Activated naive CD4-positive, alpha-beta T cell (primary cell): ENCODE measurements at places on chromosomes 6 and 20.

GRCh38 chr6:34022250-34022872, 123.5 kb downstream of the GRM4 start:
- no peak for DNase-seq

DNA sequence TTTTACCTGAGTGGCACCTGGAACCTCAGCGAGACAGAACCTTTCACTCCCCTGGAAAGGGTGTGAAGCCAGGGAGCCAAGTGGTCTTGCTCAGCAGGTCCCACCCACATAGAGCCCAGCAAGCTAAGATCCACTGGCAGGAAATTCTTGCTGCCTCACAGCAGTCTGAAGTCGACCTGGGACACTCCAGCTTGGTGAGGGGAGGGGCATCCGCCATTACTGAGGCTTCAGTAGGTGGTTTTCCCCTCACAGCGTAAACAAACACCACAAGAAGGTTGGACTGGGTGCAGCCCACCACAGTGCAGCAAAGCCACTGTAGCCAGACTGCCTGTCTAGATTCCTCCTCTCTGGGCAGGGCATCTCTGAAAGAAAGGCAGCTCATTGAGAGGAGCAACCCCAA, 134.7 kb upstream of the RSPO3 start:
- no peak for DNase-seq

- no peak for DNase-seq
Observed at GRCh38 chr20:4684837-4685413, 36.8 kb upstream of the PRND start.

DNA sequence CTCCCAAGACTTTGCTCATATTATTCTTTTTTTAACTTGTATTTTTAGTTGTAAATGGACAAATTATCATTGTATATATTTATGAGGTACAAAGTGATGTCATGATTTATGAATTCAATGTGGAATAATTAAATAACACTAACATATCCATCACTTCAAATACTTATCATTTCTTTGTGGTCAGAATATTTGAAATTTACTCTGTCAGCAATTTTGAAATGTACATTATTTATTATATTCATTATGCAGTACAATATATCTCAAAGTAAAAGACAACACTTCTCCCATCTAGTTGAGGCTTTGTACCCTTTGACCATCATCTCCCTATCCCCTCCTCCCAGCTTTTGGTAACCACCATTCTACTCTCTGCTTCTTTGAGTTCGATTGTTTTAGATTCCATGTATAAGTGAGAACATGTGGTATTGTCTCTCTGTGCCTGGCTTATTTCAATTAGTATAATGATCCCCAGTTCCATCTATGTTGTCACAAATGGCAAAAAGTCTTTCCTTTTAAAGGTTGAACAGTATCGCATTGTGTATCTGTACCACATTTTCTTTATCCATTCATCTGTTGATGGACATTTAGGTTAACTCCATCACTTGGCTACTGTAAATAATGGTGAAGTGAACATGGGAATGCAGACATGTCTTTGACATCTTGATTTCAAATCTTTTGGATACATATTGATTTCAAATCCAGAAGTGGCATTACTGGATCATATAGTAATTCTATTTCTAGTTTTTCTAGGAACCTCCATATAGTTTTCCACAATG, 197.2 kb downstream of the KIF6 start:
- no peak for DNase-seq

GRCh38 chr20:56348305-56348693, 10.5 kb upstream of the FAM210B start:
- no peak for DNase-seq

- no peak for DNase-seq
Observed at GRCh38 chr20:49566401-49567364, 1.3 kb downstream of the PTGIS start.

- DNase-seq, result no peak
Observed at GRCh38 chr6:13423252-13423651, 64.1 kb downstream of the GFOD1 start.

DNA sequence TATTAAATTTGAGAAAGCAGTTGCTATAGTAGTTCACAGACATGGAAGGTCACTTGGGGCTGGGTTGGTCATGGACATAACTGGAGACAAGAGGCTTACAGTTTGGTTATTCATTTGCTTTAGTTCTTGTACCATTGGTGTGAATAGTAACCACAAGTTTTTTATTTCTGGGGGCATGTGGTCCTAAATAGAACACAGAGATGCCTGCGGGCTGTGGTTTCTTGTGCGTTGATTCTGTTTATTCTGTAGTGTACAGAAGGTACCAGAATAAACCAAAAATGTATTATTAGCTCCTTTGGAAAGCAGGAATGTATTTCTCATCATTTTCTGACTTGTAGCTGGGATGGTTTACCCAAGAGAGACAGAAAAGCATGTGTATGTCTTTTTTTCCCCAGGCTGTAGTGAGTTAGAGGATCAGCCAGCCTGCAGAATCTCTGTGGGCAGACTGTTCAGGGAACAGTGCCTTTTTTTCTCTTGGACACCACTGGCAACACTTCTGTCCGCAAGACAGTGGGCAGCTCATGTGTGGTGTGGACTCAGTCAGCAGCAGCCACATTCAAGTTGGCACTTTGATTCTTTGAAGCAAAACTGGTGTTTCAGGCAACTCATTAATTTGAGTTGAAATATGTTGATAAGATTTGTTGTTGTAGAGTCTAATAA, 122.1 kb downstream of the LRRC1 start:
- DNase-seq, result no peak

DNA sequence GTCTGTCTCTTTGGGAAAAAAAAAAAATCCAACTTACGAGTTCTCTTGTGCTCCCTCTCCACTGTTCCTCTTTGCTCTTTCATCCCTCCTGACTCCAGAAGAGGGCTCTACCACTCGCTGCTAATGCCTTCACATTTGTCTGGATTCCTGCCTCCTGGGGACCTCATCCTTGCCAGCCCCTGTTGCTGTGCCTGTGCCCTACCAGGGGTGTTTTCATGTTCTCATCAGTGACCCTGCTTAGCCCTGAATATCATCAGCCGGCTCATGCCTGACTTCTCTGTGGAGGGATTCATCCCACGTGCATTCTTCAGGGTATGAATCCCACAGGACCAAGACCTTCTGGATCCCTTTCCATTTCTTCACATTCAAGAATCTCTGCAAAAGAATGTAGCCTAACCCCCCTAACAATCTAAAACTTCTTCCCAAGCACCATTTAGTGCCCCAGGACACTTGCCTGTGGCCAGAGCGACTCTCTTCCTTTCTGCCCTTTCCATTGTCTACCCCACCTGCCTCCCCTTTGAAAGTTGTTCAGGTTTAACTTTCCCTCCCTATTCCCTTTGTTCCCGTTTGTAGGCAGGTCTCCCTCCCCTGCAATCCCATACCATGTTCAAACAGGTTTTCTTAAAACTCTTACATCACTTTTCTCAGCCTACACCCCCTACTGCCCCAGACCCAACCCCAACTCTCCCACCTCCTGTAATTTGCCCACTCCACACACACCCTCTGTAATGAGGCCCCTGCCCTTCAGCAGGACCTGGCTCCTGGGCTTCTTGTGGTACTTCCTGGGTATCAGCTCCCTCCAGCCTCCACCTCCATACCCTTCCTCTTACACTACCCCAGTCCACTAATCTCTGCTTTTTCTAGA, 50.2 kb downstream of the RREB1 start:
- no peak for DNase-seq

- DNase-seq, result no peak
Observed at GRCh38 chr20:17795003-17795402, 95.2 kb downstream of the BANF2 start.

DNA sequence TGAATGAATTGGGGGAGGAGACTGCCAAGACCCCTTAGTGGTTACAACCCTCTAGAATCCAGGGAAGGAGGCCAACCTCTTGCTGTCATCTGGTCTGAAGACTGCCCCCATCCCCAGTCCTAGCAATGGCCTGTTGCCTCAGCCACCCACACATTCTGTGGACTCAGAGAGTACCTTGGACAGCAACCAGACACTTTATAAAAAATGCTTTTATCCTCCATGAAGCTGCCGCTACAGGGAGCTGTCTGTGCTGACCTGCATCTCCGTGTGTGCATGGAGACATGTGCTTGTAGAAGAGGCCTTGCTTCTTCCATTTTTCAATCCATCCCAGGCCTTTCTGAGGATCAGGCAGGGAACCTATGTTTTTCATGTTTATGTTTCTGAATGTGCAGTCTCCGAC, 15.2 kb downstream of the CDH22 start:
- DNase-seq, result no peak

GRCh38 chr6:2643130-2643529, 107.6 kb downstream of the MYLK4 start:
- no peak for DNase-seq

DNA sequence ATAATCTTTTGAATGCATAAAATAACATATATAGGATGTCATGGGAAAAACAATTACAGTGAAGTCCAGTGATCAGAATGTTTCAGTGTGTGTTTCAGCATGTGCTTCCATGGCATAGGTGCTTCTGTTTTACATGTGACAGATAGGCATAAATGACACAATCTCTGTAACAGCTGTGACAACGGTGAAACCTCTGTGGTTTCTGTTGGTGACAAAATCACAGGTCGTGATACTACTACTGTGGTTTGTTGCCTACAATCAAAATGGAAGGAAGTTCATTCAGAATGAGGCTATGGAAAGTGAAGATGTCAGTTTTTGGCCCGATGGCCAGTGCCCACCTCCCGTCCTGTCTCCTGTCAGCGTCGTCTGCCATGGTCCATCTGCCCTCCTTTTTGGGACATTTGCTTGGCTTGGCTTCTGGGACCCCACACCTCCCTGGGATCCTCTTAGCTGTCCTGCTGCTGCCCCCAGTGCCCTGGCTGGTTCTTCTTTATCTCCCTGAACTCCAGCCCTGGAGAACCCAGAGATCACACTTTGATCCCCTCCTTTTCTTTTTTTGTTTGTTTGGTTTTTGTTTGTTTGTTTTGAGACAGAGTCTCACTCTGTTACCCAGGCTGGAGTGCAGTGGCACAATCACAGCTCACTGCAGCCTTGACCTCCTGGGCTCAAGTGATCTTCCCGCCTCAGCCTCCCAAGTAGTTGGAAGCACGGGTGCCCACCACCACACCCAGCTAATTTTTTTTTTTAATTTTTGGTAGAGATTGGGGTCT, 79.3 kb upstream of the NAA20 start:
- no peak for DNase-seq

DNA sequence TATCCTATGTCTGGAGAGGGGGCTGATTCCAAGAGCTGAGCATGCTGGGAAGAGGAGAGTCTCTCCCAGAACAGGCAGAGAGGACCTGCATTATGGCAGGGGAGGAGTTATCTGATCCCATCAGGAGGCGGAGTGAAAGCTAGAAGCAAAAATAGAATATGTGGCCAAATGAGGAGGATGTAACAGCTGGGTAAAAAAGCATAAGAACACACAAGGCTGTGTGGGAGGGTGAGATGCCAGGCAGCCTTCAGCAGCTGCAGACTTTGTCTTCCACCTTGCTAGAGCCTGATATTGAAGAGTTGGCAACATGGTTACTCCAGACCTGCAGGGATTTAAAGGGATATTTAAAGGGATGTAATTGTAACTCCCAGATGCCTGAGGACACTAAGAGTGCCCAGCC, 167.1 kb downstream of the PTPRT start:
- no peak for DNase-seq

DNA sequence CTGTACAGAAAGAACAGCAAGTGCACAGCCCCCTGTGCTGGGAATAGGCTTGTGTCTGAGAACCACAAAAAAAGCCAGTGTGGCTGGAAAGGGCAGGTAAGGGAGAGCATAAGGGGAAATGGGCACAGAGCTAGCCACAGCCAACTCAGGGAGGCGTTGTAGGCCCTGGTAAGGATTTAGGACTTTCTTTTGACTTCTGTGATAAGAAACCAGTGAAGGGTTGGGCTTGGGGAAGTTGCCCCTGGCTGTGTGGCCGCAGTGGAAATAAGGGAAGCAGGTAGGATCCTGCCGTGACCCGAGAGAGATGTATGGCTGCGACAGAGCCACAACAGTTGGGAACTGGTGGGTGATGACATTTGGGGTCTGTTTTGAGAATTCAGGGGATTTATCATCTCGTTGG, 30.0 kb upstream of the PHACTR2 start:
- no peak for DNase-seq

DNA sequence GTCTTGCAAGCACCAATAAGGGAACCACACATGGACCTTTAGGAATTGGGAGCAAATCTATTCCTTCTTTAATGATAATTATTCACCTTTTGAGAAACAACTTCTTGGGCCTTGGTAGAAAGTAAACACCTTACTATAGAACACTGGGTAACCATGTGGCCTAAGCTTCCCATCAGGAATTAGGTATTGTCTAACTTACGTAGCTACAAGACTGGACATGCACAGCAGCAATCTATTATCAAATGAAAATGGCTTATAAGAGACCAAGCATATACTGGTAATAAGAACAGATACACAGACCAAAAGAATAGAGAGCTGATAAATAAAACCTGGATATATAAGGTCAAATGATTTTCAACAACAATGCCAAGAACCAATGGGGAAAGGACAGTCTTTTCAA, 16.8 kb downstream of the TCP11 start:
- DNase-seq, result no peak

GRCh38 chr6:5158180-5158579, 73.0 kb downstream of the PPP1R3G start:
- DNase-seq, result no peak

- no peak for DNase-seq
Observed at GRCh38 chr6:21033575-21034026, 499.3 kb downstream of the CDKAL1 start.

DNA sequence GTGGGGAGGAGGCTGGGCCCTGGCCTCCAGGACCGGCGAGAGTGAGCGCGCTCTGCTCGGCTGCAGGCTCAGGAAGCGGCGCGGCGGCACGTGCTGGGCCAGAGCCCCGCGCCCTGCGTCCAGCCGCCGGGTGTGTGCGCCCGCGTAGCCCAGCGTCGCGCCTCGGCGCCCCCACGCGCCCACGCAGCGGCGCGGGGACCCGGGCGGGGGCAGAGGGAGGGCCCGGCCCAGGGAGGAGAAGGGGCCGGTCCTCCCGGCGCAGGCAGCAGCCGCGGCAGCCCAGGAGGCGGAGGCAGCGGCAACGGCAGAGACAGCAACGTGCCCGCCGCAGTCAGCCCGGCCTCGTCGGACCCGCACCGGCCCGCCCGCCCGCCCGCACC, at the start of gene EYA2:
Gene EYA2 (plus strand): TSS at position 265 of the 380 bp plus-strand sequence. CDS start 95,168 bp downstream, outside the sequence.
- DNase-seq, result no peak

- no peak for DNase-seq
Observed at GRCh38 chr20:46139908-46140482, 21.9 kb downstream of the CD40 start.

GRCh38 chr6:87702589-87702945, 534 bp upstream of the AKIRIN2 start:
- DNase-seq, result no peak

- DNase-seq, result no peak
Observed at GRCh38 chr6:25620391-25620790, 31.6 kb upstream of the SCGN start.

DNA sequence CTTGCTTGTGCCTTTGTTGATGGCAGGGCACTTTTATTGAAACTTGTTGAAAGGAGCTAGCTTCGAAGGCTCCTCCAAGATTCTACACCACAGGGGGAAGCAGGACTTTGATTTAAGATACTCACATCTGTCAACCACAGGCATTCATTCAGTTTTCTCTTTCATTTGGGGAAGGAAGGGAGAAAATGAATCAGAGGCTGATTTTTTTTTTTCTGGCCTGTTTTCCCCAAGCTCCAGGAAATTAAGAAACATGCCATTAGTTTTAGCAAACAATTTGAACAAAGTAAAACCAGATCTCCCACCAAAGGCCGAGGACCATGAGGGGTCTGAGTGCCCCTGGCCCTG, 8.7 kb upstream of the APCDD1L start:
- no peak for DNase-seq

- DNase-seq, result no peak
Observed at GRCh38 chr6:35388772-35389352, 46.5 kb downstream of the PPARD start.

- no peak for DNase-seq
Observed at GRCh38 chr6:6612308-6612707, 23.8 kb downstream of the LY86 start.

- DNase-seq, result no peak
Observed at GRCh38 chr20:2918096-2919049, 45.1 kb downstream of the PTPRA start.
